ENCODE measurements at places on chromosomes 3 and 15. TPM values are rescaled to one million over a fixed set of nuclear protein-coding genes. Genes with fewer than 3 reads are reported as not detected.

Gene CRBN
- 43.9 TPM for total RNA-seq

Gene IL16
- total RNA-seq = 95.0 TPM

GRCh38 chr3:180531303-180532278 is 70.4 kb upstream of the TTC14 start:
- no peak for ATAC-seq

Gene EXD1
- 0.16 TPM for total RNA-seq

Gene CAV3
- total RNA-seq = not detected

Gene ANKRD63
- total RNA-seq = not detected

DNA sequence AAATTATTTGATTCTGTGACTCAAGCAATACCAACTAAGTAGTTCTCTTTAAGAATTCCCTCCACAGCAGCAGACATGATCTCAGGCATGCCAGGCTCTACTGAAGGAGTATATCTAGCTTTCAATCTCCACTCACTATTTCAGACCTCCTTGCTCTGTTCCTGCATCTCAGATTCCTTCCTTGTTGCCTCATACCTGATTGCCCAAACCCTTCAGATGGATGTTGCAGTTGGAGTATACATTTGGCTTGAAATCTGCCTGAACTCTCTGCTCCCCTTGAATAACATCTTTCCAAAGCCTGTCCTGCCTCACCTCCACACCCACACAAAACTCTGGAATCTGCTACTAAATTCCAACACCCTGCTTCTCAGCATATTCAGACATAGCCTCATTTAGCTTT is 19.8 kb upstream of the TM4SF4 start:
- ATAC-seq = no peak

GRCh38 chr3:142210608-142211007 is 14.8 kb downstream of the GK5 start:
- ATAC-seq = no peak

Gene KLF15
- total RNA-seq = not detected

Gene SYNPR
- total RNA-seq = not detected

Gene AHSG
- not detected for total RNA-seq

GRCh38 chr3:127734754-127735473 is 62.2 kb downstream of the ABTB1 start:
- ATAC-seq = no peak

- ATAC-seq = no peak
These were observed 1.6 kb downstream of the BOC start for GRCh38 chr3:113212844-113213375.

GRCh38 chr3:98780343-98780742 is 17.2 kb downstream of the ST3GAL6 start:
- no peak for ATAC-seq

GRCh38 chr3:72042397-72043203 is 257.7 kb upstream of the PROK2 start:
- no peak for ATAC-seq

DNA sequence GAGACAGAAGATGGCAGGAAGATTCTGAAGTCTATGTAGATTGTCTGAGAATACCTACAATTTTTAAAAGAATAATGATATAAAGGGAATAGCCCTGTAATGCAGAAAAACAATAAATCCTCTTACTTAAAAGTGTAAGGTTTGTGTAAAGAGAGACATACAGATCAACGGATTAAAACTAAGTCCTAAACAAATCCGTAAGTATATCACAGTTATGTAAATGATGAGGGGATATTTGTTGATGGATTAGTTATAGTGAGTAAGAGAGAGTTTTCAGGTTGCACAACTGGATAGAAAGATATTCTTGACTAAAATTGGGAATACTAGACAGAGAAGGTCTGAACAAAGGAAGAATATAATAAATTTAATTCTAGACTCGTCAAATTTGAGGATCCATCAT is 179.6 kb downstream of the TBC1D5 start:
- no peak for ATAC-seq

DNA sequence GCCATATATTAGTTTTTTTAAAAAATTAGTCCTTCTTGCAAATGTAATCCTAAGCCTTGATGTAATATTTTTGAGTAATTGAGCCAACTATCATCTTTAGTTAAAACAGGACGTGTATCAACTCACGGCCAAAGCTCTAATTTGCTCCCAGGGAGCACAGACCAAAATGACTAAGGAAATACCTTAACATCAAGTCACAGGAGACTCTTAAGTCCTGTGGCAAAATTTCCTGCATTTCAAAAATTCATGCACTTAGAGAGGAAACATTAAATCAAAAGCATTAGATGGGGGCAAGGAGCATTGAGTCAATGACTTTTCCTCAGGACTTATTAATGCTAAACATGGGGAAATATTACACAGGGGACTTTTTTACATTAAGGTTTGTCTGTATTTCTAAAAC is 276.0 kb downstream of the MFSD1 start:
- ATAC-seq = no peak

DNA sequence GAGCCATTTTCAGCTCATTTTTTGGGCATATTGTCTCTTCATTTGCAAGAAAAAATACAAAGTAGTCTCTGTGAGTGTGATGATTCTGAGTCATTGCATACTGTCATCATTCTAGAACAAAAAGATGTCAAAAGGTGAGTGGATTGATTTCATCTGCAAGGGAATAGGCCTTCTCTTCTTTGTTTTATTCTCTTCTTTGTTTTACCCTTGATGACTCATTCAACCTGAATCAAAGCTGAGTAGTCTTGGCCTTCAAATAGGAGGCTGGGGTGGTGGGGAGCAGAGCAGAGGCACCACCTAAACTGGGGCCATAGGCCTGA is 25.4 kb downstream of the CYP19A1 start:
- ATAC-seq = peak; percentile 21

DNA sequence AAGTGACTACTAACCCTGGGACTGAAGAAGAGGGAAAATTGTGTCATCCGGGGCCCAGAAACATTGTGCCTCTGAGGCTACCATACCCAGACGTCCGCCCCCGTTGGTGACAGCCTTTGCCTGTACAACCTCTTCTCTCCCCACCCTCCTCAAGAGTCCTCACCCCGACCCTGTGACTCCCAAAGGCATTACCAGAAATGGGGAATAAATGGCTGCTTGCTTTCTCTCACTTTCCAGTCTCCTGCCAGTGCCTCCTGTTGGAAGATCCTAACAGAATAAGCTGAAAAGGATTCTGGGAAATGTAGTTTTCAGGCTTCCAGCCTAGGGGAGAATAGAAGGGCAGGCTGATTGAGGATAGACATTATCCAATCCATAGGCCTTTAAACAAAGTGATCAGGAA is 30.8 kb upstream of the SLC25A36 start:
- ATAC-seq = no peak

GRCh38 chr3:43970920-43971319 is 270.8 kb upstream of the TOPAZ1 start:
- ATAC-seq = no peak

Gene CLDN18
- not detected for total RNA-seq

DNA sequence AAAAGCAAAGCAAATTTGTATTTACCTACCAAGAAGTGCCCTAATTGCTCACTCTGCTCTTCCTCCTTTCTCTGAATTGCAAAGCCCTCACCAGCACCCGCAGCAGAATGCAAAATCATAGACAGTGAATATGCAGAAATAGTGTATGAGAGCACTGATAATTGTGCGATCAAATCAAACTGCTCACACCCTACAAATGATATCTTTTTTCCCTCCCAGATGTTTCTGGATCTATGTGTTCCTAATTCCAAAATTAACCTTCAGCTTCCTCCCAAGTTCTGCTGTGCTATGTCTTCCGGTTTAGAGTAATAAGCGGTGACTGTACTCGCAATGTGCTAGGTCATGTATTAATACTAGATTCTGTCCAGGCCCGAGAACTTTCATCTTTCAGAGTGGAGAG is 3.4 kb downstream of the GHSR start:
- no peak for ATAC-seq

- no peak for ATAC-seq
These were observed 356.0 kb upstream of the LMCD1 start for GRCh38 chr3:8145661-8146060.

DNA sequence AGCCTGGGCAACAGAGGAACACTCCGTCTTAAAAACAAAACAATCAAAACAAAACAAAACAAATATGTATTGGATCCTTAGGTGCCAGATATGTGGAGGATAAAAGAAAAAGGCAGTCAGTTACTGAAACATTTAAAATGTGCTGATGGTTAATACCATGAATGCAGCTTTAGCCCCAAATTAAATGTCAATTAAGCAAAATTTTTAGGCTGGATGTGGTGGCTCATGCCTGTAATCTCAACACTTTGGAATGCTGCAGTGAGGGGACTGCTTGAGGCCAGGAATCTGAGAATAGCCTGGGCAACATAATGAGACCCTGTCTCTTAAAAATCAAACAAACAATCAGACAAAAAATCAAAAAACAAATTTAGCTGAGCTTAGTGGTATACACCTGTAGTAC is 8.5 kb upstream of the CHMP2B start:
- no peak for ATAC-seq

GRCh38 chr15:44009038-44009437 is 182.2 kb downstream of the WDR76 start:
- no peak for ATAC-seq

GRCh38 chr15:78032671-78033070 is 44.8 kb downstream of the TBC1D2B start:
- ATAC-seq = no peak

Gene CHRNB4
- total RNA-seq = not detected

- peak; percentile 47 for ATAC-seq
These were observed 25.0 kb upstream of the DGKG start for GRCh38 chr3:186386883-186387560.

Gene C3orf49
- total RNA-seq = not detected

DNA sequence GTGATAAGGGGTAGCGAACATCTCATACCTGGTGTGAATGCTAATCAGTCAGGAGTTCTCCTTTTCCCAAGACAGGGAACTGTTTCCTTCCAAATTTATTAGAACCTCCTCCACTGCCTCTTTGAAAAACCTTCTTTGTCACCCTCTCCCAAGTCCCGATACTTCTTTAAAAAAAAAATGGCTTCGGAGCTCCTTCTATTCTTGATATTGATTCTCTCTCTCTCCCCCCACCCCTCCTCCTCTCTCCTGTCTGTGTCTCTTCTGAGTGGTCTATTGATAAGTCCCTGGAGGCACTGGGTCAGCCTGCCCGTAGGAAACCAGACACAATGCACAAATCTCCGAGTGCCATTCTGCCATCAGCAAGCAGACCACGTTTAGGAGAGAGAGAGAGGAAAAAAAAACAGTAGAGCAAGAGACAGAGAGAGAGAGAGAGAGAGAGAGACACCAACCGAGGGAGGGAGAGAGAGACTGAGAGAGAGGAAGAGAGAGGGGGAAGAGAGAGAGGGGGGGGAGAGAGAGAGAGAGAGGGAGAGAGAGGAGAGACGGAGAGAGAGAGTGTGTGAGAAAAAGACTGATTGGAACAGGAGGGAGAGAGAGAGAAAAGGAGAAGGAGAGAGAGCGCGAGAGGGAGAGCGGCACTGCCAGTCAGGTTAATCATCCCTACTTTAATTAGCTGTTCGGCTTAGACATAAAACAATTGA is 160.9 kb downstream of the TIGIT start:
- ATAC-seq = peak; percentile 21

- no peak for ATAC-seq
These were observed 67.0 kb downstream of the CHCHD4 start for GRCh38 chr3:14057701-14058100.

Gene PBRM1
- 88.4 TPM for total RNA-seq

Gene CCDC54
- not detected for total RNA-seq

- ATAC-seq = peak; percentile 76
These were observed 9.8 kb upstream of the ANKDD1A start for GRCh38 chr15:64901914-64902313.

GRCh38 chr3:128805772-128806171 is 73.6 kb upstream of the ACAD9 start:
- ATAC-seq = no peak

DNA sequence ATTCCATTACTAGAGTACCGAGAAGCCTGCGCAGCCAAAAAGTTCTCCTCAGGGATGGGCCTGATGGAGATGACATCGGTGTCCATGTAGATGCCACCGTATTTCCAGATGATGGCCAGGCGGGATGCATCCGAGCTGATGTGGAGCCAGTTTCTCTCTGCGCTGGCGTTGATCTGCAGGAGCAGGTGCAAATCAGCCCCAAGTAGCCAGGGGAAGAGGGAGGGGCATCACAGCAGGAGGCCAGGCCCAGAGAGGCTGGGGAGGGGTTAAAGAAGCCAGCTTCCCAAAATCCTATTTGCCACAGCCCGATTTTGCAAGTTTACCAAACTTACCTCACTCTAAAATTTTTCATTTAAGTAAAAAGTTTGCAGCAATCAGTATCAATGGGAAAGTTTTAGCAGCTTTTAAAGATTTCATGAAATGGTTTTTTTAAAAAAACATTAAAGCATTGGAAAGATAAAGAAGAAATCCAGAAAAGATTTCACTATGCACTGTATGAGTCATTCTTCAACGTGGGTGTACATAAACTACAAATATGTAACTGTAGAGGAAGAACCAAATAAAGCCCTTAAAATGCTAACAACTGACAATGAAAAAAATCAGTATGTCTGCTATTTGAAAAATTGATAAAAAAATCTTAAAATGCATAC is 7.4 kb downstream of the A4GNT start:
- no peak for ATAC-seq

Gene GP9
- not detected for total RNA-seq

- ATAC-seq = peak; percentile 85
These were observed 70.5 kb upstream of the BOC start for GRCh38 chr3:113140876-113141275.

- no peak for ATAC-seq
These were observed 2.9 kb downstream of the NRROS start for GRCh38 chr3:196642434-196642833.

Gene PLS1
- 1.5 TPM for total RNA-seq

DNA sequence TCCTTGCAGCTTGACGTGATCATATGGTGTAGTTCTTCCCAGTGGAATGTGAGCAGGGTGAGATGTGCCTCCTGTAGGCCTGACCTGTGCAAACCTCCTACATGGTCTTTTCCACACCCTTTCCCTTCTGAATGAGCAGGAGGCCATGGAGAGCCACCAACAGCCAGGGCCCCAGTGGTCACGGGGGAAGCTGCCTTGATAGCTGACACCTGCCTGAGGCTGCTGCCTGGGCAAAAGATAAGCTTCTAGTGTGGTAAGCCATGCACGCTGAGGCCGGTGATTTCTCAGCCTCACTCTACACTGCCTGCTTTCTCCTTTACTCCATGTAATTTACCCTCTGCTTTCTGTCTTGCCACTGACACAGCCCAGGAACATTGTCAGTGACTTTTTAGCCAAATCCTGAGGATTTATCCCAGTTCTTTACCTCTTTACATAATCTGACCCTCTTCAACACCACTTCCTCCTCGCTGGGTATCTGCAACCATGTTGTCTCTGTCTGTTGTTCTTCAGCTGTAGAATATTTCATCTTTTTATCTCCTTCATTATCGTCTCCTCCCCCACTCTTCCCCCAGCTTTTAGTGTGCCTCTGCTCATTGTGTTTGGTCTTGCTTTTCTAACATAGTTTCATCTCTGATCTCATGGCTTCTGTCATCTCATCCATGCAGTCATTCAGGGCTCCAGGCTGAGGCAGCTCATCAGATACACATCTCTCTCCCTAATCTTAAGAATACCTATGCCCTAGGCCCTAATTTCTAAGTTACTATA is 11.2 kb upstream of the KBTBD12 start:
- no peak for ATAC-seq

DNA sequence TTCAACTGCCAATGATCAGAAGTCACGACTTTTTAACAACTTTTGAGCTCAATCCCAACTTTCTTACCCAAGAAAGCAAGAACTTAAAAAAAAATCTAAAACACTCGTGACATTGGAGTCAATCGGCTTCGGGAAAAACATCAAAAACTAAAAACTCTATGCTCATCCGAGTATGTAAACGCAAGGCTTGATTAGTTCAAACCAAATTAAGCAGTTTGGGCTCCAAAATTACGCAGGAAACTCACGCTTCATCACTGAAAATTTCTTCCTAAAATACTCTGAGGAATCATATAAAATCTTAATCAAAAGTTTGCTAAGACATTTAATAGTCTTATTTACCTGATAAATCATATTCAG is 1.6 kb downstream of the TRA2B start:
- no peak for ATAC-seq

Gene SCN11A
- 0.21 TPM for total RNA-seq

Gene MST1R
- 0.84 TPM for total RNA-seq
